ENCODE measurements at places on chromosomes 1 and 21.

GRCh38 chr1:153238527-153238926 is 21.0 kb upstream of the LORICRIN start:
- no peak for DNase-seq

DNA sequence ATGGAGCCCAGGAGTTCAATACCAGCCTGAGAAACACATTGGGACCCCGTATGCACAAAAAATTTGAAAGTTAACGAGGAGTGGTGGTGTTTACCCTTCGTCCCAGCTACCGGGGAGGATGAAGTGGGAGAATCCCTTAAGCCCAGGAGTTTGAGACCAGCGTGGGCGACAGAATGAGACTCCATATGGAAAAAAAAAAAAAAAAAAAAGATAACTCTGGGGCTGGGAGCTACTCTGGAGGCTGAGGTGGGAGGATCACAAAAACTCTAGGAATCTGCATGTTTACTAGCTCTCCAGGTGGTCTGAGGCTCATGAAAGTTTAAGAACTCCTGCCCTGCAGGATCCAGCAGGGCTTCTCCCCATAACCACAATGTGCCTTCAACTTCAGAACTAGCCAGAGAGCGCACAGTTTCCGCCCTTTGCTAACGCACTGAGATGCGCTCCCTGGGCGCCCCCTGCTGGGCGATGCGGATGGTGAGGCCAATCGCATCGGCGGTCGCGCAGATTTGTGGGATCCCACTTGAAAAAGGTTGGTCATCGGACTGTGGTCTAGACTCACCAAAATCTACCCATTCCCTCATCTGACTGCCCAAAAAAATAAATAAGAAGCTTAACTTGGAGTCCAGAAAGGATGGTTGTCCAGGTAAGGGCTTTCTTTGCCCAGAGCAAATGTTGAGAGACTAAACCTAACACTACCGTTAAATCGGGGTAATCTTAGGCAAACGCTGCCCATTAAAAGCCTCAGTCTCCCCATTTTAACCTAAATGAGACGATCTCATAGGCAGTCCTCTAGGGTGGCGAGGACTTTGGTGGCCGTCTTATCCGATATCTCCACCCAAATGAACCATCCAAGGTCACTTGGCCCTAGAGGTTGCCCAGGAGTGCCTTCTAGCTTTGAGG is 8.8 kb downstream of the ZNF683 start:
- DNase-seq, result peak; percentile 80

- no peak for DNase-seq
Observed at GRCh38 chr1:247447162-247447909, 10.6 kb downstream of the OR2B11 start.

DNA sequence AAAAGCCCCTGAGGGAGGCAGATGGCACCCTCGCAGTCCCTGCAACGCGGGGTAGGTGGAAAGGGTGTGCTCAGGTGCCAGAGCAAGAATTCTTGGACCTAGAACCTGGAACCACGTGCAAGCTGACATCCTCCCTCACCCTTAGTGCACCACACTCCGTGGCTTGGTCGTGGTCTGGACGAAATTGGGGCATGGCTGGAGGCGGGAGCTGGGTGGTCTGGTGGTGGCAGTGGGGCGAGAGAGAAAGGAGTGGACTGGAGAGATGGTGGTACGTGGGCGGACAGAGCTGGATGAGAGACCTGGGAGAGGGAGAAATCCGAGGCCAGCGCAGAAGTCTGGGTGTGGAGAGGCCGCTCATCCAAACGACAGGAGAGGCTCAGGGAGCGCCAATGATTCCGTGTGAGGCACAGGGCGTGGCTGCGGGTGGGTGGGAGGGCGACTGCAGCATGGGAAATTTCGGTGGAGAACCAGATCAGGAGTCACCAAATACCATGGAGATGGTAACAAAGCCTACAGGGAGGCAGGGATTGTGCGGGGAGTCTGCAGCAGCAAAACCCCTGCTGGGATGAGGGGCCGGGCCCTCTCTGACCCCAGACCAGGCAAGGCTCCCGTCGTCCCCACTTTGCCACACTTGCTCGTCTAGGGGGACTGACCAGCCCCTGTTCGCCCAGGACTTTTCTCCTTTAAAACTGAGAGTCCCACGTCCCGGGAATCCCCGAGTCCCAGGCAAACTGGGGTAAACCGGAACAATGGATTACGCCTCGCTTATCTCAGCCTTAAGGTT is 31.9 kb downstream of the CDCP2 start:
- DNase-seq, result no peak

DNA sequence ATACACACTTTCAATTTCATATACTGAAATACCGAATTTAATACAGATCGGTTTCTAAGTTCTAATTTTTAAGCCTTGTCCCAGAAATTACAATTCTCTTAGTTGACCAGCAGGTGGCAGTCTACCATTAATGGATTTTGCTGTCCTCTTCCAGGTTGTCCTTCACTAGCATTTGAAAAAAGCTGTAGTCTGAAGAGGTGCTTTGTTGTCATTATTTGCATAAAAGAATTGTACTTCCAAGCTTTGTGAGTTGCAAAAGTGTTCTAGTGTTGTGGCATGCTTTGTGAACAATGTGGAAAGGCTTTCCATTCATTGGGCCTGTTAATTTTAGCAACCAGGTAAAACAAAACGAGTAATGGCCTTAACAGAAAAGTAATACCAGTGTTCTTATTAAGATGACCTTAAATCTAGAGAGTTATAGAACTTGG is 193.6 kb downstream of the RPS6KC1 start:
- DNase-seq, result peak; percentile 26

DNA sequence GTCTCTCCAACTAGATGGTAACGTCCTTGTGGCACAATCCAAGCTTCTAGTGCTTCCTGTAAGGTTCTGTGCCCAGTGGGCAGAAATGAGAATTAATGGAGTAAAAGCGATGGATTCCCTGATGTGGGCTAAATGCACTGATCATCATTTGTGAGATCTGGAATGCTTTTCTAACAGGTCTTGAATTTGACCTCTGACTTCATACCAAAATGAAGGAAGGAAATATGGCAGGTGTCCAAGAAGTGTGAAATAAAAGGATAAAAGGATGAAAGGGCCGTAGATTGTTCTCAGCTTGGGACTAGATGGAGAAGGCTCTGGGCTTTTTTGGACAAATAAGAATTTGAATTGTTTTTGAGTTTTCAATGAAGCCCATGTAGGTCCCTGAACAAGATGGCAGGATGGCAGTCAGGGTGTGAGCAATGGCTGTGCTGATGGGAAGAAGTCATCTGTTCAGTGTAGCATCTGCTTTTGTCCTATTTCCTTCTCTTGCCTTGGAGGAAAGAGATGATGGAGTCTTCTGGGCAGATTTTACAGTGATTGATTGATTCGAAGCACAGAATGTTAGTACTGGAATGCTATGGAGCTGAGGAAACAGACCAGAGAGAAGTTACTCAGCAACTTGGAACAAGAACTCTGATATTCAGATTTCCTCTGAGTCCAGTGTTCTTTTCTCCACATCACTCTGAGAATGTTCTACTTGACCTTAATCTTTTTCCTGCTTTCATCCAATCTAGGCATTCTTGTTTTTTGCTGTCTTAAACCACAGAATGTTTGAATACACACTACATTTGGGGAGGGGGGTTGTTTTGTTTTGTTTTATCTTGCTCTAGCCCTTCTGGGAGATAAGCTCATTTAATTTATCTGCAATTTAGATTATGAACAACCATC is 286.0 kb downstream of the HLX start:
- DNase-seq, result no peak

DNA sequence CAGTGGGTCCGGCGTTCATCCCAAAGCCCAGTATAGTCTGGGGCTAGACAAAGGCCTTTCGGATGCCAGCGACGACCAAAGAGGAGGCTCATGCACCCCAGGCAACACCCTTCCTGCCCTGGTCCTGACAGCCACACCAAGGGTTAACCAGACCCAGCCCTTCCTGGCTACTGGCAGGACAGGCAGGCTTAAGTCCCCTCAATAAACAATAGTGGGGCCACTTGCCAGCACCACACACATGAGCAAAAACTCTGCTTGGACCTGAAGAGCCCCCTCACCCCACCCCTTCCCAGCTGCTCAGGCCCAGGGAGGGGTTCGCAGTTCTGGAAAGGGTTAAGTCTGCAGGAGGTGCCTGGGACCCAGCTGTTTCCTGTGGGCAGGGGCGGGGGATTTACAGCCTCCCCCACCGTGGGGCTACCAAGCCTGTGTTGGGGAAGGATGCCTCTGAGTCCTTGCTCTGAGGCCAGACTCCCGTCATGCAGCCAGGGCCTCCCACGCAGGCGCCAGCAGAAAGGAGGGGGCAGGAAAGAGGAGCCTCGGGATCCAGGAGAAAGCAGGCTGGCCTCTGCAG is 18.2 kb downstream of the PHLDA3 start:
- no peak for DNase-seq

GRCh38 chr1:3504151-3504821 is 49.8 kb downstream of the ARHGEF16 start:
- no peak for DNase-seq

- DNase-seq, result no peak
Observed at GRCh38 chr1:18239671-18240070, 132.1 kb downstream of the IGSF21 start.

DNA sequence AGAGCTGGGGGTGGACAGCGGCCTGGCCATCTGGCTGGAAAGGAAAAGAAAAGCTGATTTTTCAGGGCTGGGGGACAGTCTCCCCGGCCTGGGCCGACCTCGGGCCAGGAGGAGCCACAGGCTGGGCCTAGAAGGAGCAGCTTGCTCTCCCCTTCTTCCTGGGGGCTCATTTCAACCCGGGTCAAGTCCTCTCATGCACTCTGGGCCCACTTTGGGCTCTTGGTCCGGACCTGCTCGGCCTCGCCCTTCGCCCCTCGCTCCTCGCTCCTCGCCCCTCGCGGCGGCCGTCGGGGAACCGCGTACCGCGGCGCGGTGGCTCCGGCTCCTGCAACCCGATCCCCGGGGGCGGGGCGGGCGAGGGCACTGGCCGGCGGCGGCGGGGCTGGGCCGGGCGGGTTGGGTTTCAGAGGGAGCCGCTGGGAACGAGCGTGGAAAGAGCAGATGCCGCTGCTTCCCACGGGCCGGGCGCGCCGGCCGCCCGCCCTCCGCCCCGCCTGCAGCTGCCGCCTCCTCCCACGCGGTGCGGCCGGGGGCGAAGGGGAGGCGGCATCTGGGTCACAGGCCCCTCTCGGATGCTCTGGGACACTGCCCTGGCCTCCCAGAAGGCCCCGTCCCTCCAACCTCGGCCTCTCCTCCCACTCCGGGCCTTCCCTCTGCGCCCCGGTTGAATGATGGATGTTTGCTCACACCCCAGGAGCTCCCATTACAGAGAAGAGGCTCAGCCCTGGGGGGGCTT is 6.6 kb downstream of the HEYL start:
- DNase-seq, result no peak

DNA sequence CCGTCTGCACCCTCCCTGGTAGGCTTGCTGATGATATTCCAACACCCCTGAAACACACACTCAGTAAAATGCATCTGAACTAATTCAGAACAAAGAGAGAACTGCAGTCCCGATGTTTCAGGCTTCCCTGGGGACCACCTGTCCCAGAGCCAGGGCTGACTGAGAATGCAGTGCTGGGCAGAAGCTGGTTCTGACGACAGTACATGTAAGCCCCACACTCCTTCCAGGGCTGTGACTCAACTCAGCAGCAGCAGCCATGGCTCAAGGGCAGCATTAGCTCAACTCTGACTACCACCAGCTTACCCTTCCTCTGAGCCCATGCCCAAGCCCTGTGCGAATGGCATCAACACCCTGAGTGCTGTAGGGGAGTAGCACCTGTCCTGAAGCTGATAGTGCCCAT is 56.4 kb upstream of the SIPA1L2 start:
- DNase-seq, result no peak

GRCh38 chr1:221740993-221741702 is 741 bp downstream of the DUSP10 start:
- DNase-seq, result peak; percentile 41

- no peak for DNase-seq
Observed at GRCh38 chr1:93989601-93990000, 80.4 kb upstream of the GCLM start.
